Right renal cortex interstitium (tissue), 3 donors: ENCODE measurements at places on chromosomes 5 and 9.

- no peak for DNase-seq
Observed at GRCh38 chr5:84725946-84726570, 341.4 kb upstream of the EDIL3 start.

DNA sequence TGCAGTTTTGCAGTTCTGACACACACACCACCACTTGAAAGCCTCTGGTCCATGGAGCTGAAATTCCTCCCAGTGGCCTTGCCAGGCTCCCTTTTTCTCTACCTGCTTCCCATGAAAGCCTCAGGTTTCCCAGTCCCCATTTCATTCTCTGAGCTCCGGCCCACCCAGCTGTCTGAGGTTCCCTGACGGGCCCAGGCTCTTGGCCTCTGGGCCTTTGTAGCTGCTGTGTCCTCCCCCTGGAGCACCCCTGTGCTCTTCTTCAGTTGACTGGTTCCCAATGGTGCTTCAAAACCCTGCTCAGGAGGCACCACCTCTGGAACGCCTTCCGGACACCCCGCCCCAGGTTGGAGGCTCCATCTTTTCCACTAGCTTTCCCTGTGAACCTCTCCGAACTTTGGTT is 155.9 kb upstream of the SHB start:
- DNase-seq = no peak

DNA sequence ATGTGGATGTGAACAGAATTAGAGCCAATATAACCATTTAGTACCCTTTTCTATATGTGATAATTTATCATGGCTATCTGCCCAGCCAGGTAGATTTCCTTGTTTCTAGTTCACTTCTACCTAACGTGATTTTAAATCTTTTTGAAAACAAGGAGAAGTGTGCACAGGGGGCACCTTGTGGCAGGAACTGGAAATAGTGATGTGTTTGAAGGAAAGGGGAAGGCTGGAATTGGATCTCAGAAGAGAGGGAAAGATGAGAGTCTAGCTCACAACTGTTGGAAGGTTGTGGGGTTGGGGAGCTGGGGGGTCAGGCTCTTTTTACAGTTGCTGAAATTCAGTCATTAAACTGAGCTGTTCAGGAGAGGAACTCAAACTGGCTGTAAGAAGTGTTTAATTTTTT is 219.5 kb downstream of the KCTD16 start:
- DNase-seq = no peak

GRCh38 chr5:170301149-170301548 is 3.6 kb upstream of the LCP2 start:
- DNase-seq = no peak

- no peak for DNase-seq
Observed at GRCh38 chr9:130423272-130423671, 21.5 kb upstream of the ASS1 start.

DNA sequence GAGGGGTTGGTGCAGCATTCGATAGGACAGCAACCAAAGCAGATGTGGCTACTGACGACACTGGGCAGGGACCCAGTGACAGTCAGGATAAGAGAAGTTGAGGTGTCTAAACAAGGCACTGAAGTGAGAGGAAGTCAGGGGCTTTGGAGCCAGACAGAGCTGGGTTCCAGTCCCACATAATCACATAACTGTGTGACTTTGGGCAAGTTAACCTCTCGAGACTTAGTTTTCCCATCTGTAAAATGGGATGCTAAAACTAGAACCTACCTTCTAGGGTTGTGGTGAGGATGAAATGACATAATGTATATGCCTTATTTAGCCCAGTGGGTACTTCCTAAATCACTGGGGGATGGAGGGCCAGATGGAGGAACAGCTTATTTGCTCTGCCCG is 3.1 kb downstream of the ANGPTL2 start:
- no peak for DNase-seq

GRCh38 chr5:117863586-117864296 is 1124.6 kb downstream of the DTWD2 start:
- no peak for DNase-seq

- DNase-seq = no peak
Observed at GRCh38 chr5:148972974-148973374, 89.9 kb downstream of the SH3TC2 start.

- no peak for DNase-seq
Observed at GRCh38 chr9:135334953-135335460, 144.6 kb upstream of the PPP1R26 start.

GRCh38 chr5:80122579-80122978 is 87.4 kb downstream of the THBS4 start:
- DNase-seq = no peak

- DNase-seq = no peak
Observed at GRCh38 chr5:125496393-125496792, 750.0 kb upstream of the ZNF608 start.

GRCh38 chr5:15844871-15845270 is 334.7 kb downstream of the MARCHF11 start:
- no peak for DNase-seq

- no peak for DNase-seq
Observed at GRCh38 chr5:177365845-177366527, 8.3 kb downstream of the RGS14 start.

DNA sequence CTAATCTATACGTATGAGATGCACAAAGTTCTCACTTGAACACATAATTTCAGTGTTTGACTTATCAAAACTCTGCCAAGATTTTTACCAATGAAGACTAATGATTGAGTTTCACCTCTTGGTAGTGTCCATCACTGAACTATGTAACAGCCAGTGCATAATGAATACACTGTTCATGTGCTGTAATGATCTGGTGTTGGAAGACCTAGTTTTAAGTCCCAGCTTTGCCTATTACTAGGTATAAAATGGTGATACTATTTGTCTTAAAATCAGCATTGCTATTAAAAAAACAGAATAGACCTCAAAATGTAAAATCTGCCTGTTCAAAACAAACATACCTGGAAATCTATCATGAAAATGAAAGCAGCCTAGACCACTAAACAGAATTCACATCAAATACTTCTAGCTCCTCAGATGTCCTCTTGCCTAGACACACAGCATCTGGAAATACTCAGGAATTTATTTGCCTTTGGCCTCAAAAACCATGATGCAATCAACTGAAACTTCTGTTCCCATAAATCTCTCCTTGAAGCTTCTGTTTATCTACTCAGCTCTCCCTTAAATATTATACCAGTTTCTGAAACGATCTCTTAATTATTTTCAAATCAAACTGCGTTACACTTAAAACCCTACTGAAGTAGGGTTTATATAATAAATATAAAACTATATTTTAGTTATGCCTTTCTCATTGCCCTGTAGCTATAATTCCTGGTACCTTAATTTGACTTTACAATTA is 38.1 kb downstream of the MRPS27 start:
- DNase-seq = no peak

DNA sequence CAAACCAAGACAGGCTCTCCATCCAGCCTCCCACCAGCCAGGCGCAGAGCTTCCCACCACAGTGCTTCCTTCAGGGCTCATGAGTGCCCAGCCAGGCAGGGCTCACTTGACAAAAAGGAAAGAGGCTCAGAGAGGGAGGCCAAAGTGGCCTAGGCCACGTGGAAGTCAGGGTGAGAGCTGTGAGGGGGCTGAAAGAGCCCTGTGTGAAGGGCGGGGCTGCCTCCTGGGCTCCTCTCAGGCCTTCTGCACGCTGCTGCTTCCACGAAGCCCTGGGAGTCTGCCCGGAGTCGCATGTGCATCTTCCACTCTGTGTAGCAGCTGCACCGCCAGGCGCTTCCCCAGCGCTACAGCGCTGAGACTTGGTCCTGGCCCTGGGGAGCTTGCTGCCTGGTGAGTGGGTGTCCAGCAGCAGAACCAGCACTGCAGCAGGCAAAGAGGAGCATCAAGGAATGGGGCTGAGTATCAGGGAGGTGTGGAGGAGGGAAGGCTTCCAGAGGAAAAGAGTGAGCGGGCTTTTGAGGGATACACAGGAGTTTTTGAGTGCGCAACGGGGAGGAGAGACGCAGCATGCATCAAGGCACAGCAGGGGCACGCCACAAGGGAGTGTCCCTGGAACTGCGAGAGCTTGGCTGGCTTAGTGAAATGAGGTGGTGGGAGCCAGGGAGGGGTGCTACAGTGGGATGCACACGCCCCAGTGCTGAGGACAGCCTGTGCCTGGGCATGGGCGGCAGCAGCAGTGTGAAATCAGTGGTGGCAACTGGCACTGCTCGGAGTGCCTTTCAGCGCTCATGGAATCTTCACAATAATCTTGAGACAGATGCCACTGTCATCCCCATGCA is 178.0 kb downstream of the GAPVD1 start:
- no peak for DNase-seq

- DNase-seq = no peak
Observed at GRCh38 chr9:122996586-122996985, 36.9 kb upstream of the GPR21 start.

- no peak for DNase-seq
Observed at GRCh38 chr9:99925541-99925940, 19.1 kb downstream of the STX17 start.

GRCh38 chr5:149264439-149265067 is 7.1 kb upstream of the AFAP1L1 start:
- DNase-seq = no peak

- DNase-seq = no peak
Observed at GRCh38 chr5:74679966-74680365, 5.1 kb upstream of the HEXB start.

- DNase-seq = no peak
Observed at GRCh38 chr5:145110834-145111233, 724.3 kb downstream of the PRELID2 start.

DNA sequence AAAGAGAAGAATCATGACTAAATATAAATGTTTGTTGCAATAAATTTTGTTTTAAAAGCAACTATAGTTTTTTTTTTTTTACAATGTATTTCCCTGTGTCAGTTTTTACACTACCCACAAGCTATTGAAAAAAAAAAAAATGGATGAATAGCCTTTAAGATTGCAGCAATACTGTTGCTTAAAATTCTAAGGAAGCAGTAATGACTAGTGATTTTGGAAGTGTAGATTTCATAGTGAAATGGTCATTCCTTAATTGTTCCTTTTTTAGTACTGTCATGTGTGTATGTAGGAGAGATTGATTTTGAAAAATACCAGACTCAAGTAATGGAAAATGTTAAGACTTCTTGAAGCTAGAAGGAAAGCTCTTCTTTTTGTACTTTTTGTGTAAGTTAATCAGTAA is 53.1 kb downstream of the NDUFS4 start:
- DNase-seq = no peak

DNA sequence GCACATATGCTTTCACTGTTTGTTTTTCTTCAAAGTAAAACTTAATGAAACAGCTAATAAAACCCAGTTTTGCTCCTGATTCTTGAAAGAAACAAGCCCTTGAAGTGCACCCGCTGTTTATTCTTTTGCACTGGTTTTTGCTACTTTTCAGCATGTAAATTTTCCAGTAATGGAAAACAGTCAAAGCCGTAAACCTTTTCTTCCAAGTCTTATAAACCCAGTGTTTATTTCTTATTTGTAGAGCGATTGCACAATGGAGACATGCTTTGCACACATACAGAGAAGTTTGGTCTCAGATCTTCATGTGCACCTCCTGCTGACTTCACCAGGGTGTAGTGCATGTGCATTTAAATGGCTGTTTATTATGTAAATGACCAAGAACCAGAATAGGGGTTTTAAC is 51.8 kb downstream of the ATG10 start:
- DNase-seq = no peak

DNA sequence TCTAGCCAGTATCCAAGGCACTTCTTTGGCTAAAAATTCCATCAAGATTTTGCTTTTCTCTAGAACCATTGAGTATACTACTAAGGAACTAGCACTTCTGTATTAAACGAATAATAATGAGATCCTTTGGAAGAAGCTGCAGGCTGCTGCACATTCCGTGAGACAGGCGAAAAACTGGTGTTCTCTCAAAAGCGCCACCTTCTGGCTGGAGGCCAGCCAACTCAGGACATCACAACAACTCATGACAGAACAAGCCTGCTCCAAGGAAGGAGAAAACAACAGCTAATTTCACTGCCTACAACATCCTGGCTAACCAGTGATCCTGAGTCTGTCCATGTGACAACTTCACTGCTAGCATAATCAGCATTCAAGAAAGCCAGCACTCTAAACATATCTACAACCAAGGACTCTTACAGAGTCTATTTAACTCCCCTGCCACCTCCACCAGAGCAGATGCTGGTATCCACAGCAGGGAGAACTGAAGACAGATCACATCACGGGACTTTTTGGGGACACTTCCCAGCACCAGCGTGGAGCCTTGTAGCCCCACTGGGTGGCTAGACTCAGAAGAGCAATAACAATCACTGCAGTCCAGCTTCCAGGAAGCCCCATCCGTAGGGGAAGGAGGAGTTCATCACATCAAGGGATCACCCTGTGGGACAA is 150.5 kb downstream of the YTHDC2 start:
- no peak for DNase-seq

DNA sequence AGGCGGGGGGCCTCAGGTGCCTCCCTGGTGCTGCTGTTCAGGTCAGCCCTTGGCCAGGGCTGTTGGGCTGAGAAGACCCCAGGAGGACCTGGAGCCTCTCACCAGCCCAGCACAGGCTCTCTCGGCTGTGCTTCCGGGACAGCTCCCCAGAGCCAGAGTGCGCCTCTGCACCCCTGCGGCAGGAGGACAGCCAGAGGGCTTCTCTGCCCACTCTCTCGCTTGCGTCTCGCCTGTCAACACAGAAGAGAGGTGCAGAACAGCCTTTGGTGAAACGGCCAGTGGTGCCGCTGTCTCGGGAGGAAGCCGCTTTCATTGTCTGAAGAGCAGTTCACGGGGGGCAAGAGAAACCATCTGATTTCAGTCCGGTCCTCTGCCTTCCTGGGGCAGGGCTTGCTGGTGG is 3.8 kb upstream of the NACC2 start:
- no peak for DNase-seq

DNA sequence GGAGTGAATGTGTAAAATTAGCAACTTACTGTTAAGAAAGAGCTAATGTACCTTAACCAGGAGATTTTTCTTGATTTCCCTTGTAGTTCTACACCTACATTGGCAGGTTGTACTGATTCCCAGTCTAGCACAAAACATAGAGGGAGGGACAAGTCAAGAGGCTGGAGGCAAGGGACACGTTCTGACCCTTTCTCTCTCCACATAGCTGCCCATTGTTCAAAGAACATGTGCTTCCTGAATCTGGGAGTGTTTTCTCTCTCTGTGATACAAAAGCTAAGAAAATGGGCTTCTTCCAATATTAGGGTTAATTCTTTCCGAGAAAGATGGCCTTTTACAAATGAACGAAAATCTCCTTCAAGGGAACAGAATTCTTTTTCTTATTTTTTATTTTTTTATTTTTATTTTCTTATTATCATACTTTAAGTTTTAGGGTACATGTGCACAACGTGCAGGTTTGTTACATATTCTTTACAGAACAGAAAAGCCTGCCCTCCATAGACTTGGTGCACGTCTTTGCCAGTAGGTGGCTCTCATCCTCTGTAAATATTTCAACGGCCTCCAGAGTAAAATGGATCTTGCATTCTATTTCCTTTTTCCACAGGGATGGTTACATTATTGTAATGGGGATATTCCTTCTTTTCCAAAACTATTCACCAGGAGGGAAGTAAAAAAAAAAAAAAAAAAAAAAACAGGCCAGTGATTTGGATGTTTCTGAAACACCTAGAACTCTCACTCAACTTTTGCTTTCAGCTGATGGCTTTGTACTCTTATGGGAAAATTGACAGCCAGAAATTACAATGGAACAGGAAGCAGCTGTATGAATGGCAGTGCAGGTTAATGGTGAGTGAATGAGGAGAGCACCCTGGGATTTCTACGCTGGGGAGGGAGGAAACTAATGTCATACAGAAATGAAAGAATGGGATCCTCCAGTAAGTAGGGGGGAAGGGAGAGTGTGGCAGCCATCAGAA is 13.1 kb upstream of the IFNA5 start:
- DNase-seq = no peak
